ENCODE measurements at places on chromosomes 4 and X. TPM values are rescaled to one million over a fixed set of nuclear protein-coding genes. Genes with fewer than 3 reads are reported as not detected.
A peak's percentile ranks its signal among the peaks of the same experiment; 100 is the strongest.

The ATP11C gene
- 45.3 TPM for total RNA-seq

DNA sequence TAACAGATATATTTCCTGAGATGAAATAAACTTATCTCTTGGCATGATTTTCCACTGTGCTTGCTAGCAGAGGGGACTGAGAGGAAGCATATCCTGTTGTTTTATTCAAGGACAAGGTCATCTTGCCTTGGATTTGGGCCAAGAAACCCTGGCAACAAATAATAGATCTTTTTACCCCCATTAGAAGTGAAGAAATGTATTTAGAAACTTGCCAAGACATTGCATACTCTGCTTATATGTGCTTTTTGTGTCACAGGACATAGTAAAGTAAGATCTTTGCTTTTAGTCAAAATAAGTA is 170.2 kb downstream of the RAPGEF2 start:
- no peaks in the 10 kb centered on the region for H3K36me3 ChIP-seq
- H3K4me1 ChIP-seq = no peaks in the 10 kb centered on the region
- H3K4me3 ChIP-seq = no peak overlapping the region
- no peak overlapping the region for H3K27ac ChIP-seq
- no peaks in the 10 kb centered on the region for H3K27me3 ChIP-seq

GRCh38 chrX:23228454-23228853 is 106.2 kb upstream of the PTCHD1 start:
- no peaks in the 10 kb centered on the region for H3K27me3 ChIP-seq
- no peaks in the 10 kb centered on the region for H3K4me1 ChIP-seq
- no peak for DNase-seq

DNA sequence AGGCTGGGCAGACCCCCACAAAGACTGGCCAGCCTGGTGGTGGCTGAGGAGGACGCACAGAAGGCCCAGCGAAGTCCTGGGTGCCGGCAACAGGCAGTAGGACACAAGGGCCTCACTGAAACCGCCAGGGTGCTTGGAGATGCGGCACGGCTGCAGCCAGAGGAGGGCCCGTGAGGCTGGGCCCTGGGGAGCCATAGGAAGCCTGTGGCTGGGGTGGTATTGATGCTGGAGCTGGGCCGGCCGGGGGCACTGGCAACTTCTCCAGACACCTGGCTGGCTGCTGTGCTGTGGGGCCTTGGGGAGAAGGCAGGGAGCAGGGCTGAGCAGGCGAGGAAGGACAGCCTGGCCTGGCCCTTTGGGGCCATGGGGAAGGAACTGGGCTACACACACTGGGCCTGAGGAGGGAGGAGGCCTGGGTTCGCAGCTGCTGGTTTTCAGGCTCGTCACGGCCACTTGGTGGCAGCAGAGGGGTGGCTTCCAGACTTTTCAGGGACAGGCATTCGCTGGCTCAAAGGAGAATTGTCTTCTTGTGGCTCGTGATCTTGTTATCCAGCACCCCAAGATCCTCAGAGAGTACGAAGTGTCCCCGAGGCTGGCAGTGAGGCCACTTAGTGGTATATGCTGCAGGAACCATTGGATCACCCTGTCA is 37.2 kb downstream of the ATP2B3 start:
- H3K27ac ChIP-seq = no peak overlapping the region
- no peaks in the 10 kb centered on the region for H3K4me1 ChIP-seq
- no peaks in the 10 kb centered on the region for H3K27me3 ChIP-seq
- DNase-seq = peak; percentile 55

The HERC3 gene
- total RNA-seq = 54.8 TPM

DNA sequence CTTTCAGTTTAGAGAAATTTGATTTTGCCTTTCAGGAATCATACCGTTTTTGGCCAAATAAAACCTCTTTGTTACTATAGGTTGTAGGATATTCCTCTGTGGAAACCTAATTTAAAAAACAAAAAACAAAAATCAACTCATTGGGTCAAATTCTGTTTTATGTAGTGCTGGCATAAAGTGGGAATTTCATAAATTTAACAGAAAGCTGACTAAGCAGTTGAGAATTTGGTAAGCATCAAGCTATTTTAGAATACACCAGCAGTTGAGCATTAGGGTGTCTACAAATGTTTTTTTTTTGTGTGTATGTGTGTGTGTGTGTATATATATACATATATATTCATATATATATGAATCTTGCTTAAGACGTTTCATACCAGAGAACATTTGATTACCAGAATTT is 47.4 kb downstream of the C4orf33 start:
- H3K36me3 ChIP-seq = no peaks in the 10 kb centered on the region
- DNase-seq = no peak
- no peak overlapping the region for H3K4me3 ChIP-seq
- no peak overlapping the region for H3K27ac ChIP-seq
- no peaks in the 10 kb centered on the region for H3K4me1 ChIP-seq

DNA sequence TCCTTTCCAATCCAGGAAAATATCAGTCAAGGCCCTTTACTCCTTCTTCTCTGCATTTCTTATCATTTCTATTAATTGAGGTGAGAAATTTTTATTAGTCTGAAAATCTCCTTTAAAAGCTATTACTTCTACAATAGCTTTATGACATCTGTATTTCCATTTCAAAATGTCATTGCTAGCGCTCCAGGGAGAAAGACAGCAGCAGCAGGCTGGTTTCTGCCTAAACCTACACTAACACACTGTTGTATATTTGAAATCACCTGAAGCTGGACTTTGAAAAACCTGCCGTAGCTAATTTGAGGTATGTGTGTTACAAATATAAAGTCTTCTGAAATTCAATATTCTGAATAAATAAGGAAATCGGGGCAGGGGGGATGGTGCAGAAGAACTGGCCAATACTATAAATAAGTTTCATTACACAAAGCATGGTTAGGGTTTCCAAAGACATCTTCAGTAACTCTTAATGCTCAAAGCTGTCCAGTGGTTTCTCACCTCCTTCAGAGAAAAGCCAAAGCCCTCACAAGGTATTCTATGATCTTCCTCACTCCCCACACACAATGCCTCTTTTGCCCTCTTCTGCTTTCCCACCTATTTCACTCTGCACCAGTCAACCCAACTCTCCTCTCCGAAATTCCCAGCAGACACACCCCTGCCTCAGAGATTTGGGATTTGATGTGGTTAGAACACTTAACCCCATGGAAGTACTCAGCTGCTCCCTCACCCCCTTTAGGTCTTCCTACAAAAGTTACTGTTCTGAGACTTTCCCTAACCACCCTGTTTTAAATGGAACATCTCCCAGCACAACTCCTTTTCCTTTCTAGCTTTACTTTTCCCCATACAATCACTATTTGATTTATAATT is 122.7 kb downstream of the PPP3CA start:
- no peaks in the 10 kb centered on the region for H3K4me1 ChIP-seq
- no peak overlapping the region for H3K4me3 ChIP-seq
- no peaks in the 10 kb centered on the region for H3K36me3 ChIP-seq
- no peak for DNase-seq
- no peaks in the 10 kb centered on the region for H3K27me3 ChIP-seq

DNA sequence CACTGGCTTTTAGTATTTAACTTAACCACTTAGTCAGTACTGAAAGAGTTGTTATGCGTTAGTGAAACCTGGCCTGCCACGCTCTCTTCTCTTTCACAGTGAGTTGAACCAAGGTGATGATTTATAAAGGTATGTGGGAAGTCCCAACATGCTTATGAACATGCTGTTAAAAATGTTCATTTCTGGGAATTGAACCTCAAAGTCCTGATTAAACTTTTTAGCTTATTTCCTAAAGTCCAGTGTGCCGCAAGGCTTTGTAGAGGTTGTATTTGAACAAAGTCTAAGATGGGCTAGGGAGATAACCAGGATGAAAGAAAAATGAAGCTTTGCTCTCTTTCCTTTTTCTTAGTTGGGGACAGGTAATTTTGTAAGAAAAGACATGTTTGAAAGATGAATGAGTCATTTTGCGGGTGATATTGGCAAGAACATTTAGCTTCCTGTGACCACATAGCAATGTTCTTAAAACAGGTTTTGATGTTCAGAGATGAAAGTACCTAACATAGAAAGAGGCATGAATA is 270.3 kb downstream of the DTHD1 start:
- H3K27me3 ChIP-seq = no peaks in the 10 kb centered on the region
- no peak overlapping the region for H3K27ac ChIP-seq
- no peaks in the 10 kb centered on the region for H3K4me1 ChIP-seq
- DNase-seq = no peak
- H3K4me3 ChIP-seq = no peak overlapping the region

- DNase-seq = no peak
- H3K36me3 ChIP-seq = no peaks in the 10 kb centered on the region
- no peak overlapping the region for H3K27ac ChIP-seq
- no peaks in the 10 kb centered on the region for H3K27me3 ChIP-seq
- no peak overlapping the region for H3K4me3 ChIP-seq
Measured at GRCh38 chrX:150162141-150162540, 201.0 kb upstream of the MAMLD1 start.

The UBA6 gene
- 15.6 TPM for total RNA-seq

- no peak overlapping the region for H3K27ac ChIP-seq
- H3K4me3 ChIP-seq = no peak overlapping the region
- H3K36me3 ChIP-seq = no peaks in the 10 kb centered on the region
- no peaks in the 10 kb centered on the region for H3K4me1 ChIP-seq
Measured at GRCh38 chr4:172892300-172892699, 276.3 kb upstream of the GALNT7 start.

DNA sequence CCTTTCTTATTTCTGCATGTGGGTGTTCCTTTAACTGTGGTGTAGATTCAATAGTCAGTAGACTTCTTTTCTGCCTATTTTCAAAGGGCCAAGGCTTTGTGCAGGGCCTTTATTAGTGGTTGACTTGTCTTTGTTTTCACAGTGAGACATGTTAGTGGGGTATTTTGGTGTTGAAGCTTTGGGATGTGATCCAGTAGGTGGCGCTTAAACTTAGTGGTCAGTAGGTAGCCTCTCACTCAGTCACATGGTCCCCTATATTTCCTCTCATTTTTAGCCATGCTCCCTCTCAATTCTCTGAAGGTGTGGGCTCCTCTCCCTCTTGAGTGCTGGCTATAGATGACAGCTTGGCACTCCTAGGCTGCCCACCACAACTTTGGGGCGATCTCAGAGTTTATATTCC is 23.4 kb upstream of the SLC10A7 start:
- no peak overlapping the region for H3K27ac ChIP-seq
- no peak for DNase-seq
- H3K36me3 ChIP-seq = no peaks in the 10 kb centered on the region
- no peaks in the 10 kb centered on the region for H3K4me1 ChIP-seq
- H3K27me3 ChIP-seq = no peaks in the 10 kb centered on the region

The MAGEC2 gene
- total RNA-seq = not detected

DNA sequence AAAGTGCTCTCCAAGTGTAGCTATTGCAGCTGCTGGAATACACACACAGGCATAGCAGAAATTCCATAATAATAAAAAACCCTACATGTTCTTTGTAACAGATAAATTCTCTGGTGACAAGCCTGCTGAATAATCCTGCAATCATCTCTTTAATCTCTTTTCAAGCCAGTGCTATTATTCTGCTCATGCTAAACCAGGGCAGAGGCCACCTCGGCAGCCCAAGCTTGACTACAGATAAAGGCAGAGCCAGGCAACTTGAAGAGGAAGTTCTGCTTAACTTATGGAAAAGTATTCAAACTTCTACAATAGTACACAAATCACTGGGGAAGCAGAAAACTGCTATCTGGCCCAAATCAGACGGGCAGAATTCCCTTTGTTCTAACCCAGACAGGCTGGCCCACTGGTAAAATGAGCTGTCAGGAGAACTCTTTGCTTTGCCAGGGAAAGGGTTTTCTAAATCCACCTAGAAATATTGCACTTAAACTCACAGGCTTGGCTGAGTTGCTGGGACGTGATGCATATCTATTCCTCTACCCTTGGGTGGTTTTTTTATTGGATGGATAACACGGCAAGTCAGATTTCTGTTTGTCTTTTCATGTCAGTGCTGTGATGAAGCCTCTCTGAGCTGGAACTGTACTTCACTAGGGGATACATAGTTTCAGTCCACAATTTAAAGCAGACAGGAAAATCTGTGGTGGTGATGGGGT is 70.5 kb downstream of the GATB start:
- no peak for DNase-seq
- no peak overlapping the region for H3K4me3 ChIP-seq
- H3K36me3 ChIP-seq = no peaks in the 10 kb centered on the region
- H3K27me3 ChIP-seq = no peaks in the 10 kb centered on the region

DNA sequence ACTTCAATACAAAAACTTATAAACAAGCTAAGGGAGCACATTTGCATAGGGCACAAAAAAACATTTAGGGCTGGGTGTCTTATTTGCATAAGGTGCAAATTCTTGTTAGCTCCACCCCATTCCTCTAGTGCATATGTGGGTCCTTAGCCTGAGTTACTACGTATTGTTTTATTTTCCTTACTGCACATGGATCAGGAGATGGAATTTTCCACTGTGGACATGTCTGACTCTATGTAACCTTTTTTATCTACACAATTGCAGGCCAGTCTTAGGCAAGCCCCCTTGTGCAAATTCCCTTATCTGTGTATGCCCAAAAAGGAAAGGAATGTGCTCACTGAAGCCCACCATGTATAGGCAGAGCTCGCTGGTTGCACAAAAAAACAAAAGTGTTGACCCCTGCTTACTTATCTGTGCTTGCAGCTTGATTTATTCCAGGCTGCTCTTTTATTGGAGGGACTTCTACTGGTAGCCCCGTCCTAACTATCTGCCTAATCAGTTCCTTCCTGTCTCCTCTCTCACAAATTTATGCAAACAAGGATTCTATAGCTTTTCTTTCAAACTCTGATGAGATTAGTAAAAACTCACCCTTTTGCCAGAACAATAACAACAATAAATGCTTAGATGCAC is 359.0 kb upstream of the MAGEB16 start:
- no peak overlapping the region for H3K4me3 ChIP-seq
- no peak overlapping the region for H3K27ac ChIP-seq
- no peaks in the 10 kb centered on the region for H3K4me1 ChIP-seq
- H3K27me3 ChIP-seq = no peaks in the 10 kb centered on the region
- no peak for DNase-seq

The TRIM2 gene
- total RNA-seq = 30.0 TPM

The EMCN gene
- total RNA-seq = 48.4 TPM

GRCh38 chr4:53937327-53937726 is 127.1 kb downstream of the CHIC2 start:
- H3K4me1 ChIP-seq = no peaks in the 10 kb centered on the region
- no peaks in the 10 kb centered on the region for H3K27me3 ChIP-seq

The HSD17B13 gene
- total RNA-seq = 2.4 TPM

DNA sequence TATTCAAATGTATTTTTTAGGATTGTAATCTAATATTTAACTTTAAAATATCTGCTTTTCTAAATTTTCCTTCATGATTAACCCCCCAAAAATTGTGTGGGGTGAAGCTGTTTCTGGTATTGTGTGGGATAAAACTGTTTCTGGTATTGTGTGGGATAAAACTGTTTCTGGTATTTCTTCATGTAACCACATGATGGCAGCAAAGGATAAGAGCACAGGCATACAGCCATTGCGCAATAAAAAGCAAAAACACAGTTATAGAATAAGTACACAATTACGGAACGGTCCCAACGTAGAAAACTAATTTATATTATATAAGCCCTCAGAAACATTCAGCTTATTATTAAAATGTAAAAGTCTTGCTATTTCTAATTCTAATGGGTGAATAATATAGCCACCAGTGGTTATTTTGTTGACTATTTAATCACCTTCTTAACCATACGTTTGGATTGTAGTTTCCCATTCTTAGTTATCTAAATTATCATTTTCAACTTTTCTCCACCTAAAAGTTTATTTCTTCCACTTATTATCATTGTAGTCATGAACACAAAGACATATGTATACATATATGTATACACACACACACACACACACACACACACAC is 333.9 kb upstream of the FSTL5 start:
- H3K36me3 ChIP-seq = no peaks in the 10 kb centered on the region
- no peak overlapping the region for H3K4me3 ChIP-seq
- H3K4me1 ChIP-seq = no peaks in the 10 kb centered on the region

The ADRA2C gene
- 75.0 TPM for total RNA-seq

The TENM3 gene
- 34.0 TPM for total RNA-seq
